Skin of body (tissue), 3 donors: ENCODE measurements at places on chromosomes 11 and 22. TPM values are rescaled to one million over a fixed set of nuclear protein-coding genes. Genes with fewer than 3 reads are reported as not detected.

OR9G4 gene
- total RNA-seq, result not detected

LMNTD2 gene
- total RNA-seq, result 0.69 TPM

POLD3 gene
- 16.4 TPM for total RNA-seq

OR5M3 gene
- total RNA-seq, result not detected

NELL1 gene
- 9.4 TPM for total RNA-seq
